ELR (cell line): ENCODE measurements at places on chromosomes 1 and 21.

- no peak for DNase-seq
Observed at GRCh38 chr1:243414152-243414494, 158.3 kb downstream of the SDCCAG8 start.

- no peak for DNase-seq
Observed at GRCh38 chr21:41762753-41763152, 4.1 kb downstream of the RIPK4 start.

GRCh38 chr1:156655904-156656516, 14.1 kb downstream of the BCAN start:
- DNase-seq: no peak

- DNase-seq: no peak
Observed at GRCh38 chr1:172416496-172417035, 3.9 kb upstream of the C1orf105 start.

GRCh38 chr1:150515328-150516049, at the start of gene FALEC:
Gene FALEC (plus strand): TSS chr1:150515752.
- DNase-seq: peak; percentile 97
